ENCODE measurements at places on chromosomes 16 and 17.

DNA sequence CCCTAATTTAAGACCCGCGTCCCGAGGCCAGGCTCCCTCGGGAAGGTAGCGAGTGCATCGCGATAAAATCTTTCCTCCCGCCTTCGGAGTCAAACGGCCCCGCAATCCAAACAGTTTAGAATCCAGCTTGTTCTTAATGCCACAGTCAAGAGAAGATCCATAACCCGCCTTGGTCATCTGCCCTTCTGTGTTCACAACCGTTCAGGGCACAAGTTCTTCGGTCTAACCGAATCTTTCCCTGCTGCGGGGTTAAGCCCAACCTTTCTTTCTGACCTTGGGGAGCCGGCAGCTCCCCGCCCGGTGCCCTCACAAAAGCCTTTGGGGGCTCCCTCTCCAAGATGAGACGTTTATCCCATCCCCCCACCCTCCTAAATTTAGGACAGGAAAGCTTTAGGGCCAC, 30.3 kb downstream of the CPSF4L start:
- no peak for DNase-seq

GRCh38 chr17:68381076-68381900, 76.0 kb downstream of the WIPI1 start:
- DNase-seq, result peak; percentile 100

GRCh38 chr16:77433146-77433545, 1.7 kb downstream of the ADAMTS18 start:
- DNase-seq, result no peak

DNA sequence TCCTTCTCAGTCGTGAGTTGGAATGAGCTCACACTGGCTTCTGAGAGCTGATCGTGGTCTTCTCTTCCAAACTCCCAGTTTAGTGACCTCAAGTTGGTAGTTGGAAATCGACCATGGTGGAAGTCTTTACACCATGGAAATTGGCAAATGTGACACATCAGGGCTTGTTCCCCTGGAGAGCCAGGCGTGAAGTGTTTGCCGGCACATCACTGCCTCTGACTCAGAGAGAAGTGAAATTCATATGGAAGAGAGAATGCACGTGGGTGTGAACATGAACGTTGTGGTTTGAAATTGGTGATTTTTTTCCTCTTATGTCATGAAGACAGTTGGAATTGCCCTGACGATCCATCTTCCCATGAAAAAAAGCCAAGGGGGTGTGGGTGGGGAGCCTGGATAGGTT, 47.4 kb downstream of the AXIN2 start:
- DNase-seq, result no peak

GRCh38 chr16:73183611-73184092, 135.7 kb upstream of the ZFHX3 start:
- DNase-seq, result no peak

DNA sequence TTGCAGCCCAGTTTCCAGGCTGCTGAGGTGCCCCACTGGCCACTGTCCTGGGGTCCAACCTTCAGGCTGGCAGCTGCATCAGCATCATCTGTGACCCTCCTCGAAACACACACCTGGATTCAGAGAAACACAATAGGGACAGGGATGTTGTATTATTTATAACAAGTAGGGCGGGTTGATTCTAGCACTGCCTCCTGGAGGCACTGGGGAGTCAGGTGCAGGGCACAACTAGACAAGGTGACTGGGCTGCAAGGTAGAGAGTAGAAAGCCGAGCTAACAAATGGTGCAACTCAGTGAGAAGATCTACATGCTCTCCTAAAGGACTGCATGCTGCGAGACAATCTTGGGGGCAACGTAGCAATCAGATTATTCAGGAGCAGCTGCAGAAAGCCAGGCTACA, 317.3 kb downstream of the SLC39A11 start:
- DNase-seq, result no peak

Measured in inflammatory macrophage treated with lipopolysaccharide for 1 hour (primary cell).